ENCODE measurements at places on chromosomes 3 and 15.

- no peak for DNase-seq
These were observed 23.3 kb upstream of the PSMD6 start for GRCh38 chr3:64046592-64046991.

GRCh38 chr3:64342940-64343688 lies 117.8 kb upstream of the PRICKLE2 start:
- DNase-seq, result no peak

- no peak for DNase-seq
These were observed 310.0 kb downstream of the SHQ1 start for GRCh38 chr3:72538070-72538745.

GRCh38 chr3:115287198-115287597 lies 140.1 kb upstream of the ZBTB20 start:
- DNase-seq, result no peak

- DNase-seq, result peak; percentile 50
These were observed 98.3 kb upstream of the VGLL3 start for GRCh38 chr3:87088993-87089841.

DNA sequence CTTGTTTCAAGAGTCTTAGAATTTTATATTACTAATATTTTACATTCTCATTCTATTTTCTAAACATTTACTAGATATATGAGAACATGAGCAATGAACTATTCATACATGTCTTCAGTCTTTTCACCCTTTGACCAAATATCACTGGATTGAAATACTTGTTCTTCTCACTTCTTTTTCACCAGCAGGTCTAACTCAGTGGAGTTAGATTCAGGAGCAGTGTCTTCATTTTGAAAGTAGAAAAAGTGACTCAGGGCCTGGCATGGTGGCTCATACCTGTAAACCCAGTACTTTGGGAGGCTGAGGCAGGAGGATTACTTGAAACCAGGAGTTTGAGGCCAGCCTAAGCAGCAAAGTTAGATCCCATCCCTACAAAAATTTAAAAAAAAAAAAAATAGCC lies 70.8 kb downstream of the USP13 start:
- DNase-seq, result no peak

- DNase-seq, result no peak
These were observed 33.3 kb downstream of the TM4SF18 start for GRCh38 chr3:149299938-149300801.

DNA sequence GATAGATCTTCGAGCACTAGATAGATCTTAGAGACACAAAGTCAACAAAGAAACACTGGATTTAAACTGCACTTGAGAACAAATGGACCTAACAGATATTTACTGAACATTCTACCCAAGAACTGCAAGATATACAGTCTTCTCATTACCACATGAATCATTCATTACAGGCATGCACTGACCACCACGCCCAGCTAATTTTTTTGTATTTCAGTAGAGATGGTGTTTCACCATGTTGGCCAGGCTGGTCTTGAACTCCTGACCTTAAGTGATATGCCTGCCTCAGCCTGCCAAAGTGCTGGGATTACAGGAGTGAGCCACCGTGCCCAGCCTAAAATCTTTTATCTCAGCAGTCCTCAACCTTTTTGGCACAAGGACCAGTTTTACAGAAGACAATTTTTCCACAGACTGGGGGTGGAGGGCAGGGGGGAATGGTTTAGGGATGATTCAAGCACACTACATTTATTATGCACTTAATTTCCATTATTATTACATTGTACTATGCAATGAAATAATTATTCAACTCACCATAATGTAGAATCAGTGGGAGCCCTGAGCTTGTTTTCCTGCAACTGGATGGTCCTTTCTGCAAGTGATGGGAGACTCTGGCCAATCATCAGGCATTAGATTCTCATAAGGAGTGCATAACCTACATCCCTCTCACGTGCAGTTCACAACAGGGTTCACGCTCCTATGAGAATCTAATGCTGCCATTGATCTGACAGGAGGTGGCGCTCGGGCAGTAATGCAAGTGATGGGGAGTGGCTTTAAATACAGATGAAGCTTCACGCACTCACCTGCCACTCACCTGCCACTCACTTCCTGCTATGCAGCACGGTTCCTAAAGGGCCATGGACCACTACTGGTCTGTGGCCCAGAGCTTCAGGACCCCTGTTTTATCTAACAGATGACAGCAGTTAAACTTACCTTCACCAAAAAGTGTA lies 21.7 kb downstream of the CSNK1G1 start:
- DNase-seq, result no peak

GRCh38 chr15:35305946-35306345 lies 220.9 kb upstream of the NANOGP8 start:
- no peak for DNase-seq

DNA sequence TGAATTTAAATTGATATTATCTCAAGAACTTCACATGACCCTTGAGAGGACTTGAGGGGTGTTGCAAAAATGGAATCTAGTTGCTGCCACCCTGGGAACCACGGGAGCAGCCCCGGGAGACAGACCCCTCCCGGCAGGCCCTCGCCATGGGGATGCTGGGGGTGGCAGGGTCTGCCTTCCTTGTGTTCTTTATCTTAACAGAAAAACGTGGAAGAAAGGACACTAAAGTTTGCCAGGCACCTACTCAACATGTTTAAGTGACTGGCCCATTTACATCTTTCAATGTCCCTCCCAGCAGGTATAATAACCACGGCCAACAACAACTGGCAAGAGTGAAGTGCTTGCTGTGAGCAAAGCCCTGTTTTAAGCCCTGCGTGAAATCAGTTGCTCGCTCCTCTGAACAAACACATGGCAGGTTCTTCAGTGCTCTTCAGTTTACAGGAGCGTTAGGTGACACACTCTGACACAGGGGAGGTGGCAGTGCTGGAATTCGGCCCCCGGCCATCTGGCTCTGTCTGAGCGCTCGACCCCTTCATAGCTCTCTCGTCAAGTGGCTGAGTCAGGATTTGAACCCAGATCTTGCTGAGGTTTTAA lies 112.5 kb downstream of the ASB7 start:
- DNase-seq, result no peak

DNA sequence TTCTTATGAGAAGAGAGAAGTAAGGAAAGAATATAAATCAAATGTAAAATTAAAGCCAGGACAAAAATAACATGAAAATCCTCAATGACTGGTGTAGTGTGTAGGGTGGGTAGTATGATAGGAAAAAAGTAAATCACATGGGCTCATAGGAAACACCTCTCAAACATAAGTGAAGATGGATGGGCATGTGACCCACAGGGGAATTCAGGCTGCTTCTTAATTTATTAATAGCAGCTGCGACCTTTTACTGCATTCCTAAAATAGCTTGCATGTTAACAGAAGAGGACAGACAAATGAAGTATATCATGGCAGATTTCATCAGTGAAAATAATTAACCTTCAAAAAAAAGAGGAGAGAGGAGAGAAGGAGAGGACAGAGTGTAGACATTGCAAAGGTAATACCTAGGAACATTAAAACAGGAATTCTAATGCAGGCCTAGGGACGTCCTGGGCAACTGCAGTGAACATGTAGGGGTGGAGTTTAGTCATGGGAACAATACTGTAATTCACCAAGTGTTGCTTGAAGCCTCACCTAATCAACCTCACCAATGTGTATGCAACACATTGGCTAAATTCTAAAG lies 132.9 kb downstream of the KCNMB2 start:
- no peak for DNase-seq

- DNase-seq, result peak; percentile 32
These were observed 171.1 kb downstream of the KCNAB1 start for GRCh38 chr3:156291272-156292123.

DNA sequence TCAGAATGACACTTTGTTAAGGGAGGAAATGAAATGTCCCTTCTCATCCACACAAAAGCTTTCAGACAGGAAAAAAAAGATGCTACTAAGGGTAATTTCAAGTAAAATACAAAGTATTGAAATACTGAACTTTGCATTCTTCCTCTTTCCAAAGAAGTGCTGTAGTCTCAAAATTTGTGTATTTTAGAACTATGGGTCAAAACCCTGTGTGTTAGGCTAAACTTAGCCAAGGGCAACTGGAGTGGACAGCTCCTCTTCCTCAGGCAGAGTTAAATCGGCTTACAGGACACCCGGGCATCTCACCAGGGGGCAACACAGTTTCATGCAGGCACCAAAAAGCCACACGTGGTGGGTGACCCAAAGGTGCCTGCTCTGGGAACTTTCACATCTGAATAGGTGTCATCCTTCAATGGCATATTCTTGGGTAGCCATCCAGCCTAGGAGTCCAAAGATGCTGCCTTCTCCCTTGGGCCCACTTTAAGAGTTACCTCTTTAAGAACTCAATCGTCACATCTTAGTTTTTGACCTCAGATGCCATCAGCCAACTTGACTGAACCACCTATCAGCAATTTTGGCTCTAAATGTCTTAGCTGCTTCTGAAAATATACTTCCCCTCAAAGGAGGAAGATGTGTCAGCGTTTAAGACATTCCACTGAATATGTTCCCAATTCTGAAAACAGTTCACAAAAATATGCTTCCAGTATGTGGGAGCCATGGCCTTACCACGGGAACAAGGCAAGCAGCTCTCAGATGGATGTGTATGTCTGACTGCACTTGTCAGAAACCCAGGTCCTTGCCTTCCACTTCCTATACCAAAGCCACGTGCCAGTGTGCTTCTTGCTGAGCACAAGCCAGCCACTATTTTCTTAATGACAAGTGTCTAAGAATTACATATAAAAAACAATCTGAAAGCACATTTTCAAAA lies 32.2 kb upstream of the MUC13 start:
- DNase-seq, result no peak

GRCh38 chr3:37906734-37907282 lies 45.1 kb downstream of the CTDSPL start:
- DNase-seq, result no peak

GRCh38 chr3:120770891-120771290 lies 28.3 kb downstream of the GTF2E1 start:
- DNase-seq, result no peak

DNA sequence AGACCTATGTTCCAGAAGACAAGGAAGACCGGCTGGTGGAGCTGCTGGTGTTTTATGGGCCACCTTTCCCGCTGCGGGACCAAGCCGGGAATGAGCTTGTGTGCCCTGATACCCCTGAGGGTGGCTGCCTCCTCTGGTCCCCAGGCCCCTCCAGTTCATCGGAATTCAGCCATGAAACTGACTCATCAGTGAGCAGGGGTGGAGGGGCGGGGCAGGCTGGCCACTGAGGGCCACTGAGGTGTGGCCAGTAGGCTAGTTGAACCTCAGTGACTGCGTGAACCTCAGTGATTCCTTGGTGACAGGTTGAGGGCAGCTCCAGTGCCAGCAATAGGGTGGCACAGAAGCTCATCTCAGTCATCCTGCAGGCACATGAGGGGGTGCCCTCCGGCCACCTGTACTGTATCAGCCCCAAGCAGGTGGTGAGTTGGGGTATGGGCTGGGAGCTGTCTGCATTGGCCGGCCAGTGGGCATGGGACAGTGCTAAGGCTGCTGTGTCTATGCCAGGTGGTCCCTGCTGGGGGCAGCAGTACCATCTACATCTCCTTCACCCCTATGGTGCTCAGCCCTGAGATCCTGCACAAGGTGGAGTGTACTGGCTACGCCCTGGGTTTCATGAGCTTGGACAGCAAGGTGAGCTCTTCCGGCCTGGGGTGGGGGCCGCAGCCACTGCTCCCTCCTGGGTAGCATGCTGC lies 20.3 kb downstream of the ACAA1 start:
- peak; percentile 28 for DNase-seq

DNA sequence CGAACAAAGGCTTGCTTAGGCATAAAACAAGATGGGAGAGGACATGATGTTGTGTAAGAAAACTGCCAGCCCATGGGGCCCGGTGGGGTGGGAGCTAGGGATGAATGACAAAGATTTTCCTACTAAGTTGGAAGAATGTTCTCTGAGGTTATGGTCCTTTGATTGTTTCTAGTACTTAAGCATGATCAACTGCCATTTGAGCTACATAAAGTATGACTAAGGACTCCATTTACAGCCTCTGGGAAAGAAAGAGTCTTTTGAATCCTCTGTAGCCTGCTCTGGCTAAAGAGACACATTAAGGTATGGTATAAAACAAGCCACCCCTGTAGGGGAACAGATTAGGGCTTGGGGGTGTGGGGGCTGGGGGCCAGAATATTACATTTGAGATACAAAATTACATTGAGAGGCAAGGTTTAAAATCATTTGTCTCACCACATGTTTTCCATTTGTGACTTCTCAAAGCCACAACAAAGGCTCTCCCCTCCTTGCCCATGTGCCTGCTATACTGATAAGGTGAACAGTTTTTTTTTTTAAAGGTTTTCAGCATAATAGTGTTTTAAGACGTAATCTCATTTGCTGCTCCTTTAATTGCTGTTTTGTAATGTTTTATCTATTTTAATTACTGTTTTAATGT lies 323.4 kb downstream of the CHST2 start:
- DNase-seq, result no peak

DNA sequence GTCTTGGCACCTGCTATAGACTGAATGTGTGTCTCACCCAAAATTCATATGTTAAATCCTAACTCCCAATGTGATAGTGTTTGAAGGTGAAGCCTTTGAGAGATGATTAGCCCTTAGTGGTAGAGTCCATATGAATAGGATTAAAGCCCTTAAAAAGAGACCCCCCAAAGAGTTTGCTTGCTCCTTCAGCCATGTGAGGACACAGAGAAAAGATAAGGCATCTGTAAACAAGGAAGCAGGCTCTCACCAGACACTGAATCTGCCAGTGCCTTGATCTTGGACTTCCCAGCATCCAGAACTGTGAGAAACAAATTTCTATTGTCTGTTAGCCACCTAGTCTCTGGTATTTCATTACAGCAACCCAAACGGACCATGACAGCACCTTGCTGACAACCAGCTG lies 16.6 kb downstream of the KPNA1 start:
- DNase-seq, result no peak

DNA sequence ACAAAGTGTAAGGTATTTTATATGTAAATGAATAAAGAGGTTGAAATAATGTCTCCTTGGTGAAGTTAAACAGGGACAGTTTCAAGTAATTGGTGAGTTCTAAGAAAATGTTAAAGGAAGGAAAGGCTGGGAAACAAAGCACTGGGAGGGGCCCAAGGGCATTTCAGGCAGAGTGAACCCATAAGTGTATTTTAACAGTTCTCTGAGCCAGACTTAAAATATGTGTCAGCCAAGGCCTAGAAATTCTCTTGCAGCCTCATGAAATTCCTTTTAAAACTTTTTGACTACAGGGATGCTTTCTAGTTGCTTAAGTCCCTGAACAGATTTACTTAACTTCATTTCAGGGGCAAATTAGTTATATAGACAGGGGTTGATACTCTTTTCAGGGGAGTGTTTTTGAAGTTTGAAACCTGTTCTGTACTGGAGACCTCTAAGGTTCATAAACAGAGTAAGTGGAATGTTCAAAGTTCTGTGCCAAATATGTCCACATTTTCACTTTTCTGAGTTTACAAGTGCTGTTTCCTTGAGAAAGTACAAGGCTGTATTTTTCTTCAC lies 77.6 kb downstream of the GALK2 start:
- no peak for DNase-seq

GRCh38 chr15:40155270-40155910 lies 5.5 kb upstream of the BUB1B start:
- no peak for DNase-seq
